Large intestine (tissue), 12 donors: ENCODE measurements at places on chromosomes 5 and 9.
A peak's percentile ranks its signal among the peaks of the same experiment; 100 is the strongest.

DNA sequence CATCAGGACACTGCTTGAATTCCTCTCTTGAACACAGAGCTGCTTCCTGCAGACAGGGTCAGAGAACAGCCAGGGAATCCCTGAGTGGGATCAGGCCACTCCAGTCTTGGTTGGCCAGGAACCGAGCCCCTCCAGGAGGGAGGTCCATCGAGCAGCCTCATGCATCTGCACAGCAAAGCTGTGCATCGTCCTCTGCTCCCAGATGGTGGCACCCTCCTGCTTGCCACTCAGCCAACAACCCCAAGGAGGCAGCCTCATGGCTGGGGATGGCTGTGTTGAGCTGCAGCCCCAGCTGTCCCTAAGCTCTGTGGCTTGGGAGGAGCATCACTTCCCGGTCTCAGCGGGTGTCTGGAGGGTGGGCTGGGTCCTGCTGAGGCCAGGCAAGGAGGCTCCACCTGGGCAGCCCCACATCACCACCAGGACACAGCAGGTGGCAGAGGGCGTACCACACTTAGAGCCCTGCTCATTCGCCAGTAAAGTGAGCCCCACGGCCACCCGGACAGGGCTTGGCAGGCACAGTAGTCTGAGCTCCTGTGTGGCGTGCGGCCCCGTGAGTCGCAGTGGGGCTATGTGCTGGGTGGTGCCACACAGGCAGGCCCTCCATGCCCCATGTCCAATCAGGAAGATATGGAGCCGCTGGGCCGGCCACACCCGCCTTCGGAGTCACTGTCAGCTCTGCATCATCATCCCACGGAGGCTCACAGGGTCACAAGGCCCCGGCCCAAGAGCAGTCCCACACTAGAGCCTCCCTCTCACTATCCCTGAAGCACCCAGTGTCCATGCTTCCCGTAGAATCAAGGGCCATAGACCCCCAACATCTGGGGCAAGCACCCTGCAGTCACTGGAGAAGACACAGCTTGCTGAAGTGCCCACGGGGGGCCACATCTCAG lies 11.9 kb downstream of the LPCAT1 start:
- DNase-seq = no peak

DNA sequence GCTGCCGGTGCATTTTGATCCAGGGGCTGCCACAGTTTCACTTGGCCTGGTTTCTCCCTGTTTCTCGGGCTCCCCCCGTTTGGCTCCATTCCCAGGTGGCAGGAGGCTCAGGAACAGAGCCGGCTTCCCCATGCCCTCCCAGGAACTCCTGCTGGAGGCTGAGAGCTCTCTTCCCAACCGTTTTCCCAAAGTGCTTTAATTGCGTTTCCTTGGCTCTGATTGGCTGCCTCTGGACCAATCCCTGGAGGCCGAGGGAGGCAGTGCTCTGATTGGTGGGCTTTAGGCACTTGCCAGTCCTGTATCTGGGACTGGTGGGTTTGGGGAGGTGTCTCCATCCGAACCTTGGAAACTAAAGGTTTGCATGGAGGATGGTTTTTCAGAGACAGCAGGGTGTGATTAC lies 4.9 kb downstream of the TSPAN17 start:
- no peak for DNase-seq

- DNase-seq = no peak
Measured at GRCh38 chr5:125564317-125564975, 818.0 kb upstream of the ZNF608 start.

GRCh38 chr9:71071633-71072032 lies 49.8 kb downstream of the TRPM3 start:
- DNase-seq = no peak

- DNase-seq = no peak
Measured at GRCh38 chr5:89706731-89707130, 702.8 kb downstream of the CETN3 start.

DNA sequence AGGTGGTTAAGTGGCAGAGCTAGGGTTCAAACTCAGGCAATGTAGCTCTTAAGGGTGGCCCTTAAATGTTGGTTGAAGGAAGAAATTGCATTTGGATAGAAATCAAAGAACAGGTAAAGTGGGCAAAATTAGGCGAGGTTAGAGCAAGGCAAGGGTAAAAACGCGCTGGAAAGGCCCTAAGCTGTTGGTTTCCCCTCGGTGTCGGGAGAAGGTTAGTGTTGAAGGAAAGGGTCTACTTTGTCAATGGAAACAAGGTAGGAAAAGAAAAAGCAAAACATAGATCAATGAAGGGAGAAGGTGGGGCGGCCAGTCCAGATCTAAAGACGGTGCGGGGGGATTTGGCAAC lies 431 bp downstream of the FASTKD3 start:
- DNase-seq = no peak

DNA sequence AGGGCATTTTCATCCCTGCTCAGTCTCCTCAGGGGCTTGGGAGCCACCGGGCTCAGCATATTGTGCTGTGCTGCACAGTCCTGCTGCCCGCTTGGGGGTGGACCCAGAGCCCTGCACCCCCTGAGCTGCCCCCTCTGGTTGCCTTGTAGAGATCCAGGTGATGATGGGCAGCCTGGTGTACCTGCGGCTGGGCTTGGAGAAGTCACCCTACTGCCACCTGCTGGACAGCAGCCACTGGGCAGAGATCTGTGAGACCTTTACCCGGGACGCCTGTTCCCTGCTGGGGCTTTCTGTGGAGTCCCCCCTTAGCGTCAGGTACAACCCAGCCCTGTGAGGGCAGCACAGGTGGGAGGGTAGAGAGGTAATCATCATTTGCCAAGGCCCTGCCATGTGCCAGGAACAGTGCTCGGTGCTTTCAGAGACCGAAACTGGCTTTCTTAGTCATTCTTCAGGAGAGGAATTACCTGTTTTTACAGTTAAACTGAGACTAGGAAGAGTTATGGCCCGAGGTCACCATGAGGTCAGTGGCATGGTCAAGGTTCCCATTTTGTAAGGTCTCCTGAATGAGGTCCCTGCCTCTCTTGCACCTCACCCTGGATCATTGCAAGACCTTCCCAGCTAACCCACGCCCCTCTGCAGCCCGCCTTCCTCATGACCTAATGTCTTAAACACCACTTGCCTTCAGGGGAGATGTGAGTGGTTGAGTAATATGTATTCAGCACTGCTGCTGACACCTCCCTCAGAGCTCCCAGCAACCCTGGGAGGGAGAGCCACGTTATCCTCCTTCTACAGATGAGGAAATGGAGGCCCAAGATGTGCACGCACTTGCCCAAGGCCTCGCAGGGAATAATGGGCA lies 7.5 kb downstream of the NHP2 start:
- DNase-seq = peak; percentile 44

GRCh38 chr5:77210091-77210963 lies at the start of gene PDE8B:
Gene PDE8B (plus strand): TSS chr5:77210680. CDS start chr5:77210926, 246 bp downstream.
- DNase-seq = no peak

DNA sequence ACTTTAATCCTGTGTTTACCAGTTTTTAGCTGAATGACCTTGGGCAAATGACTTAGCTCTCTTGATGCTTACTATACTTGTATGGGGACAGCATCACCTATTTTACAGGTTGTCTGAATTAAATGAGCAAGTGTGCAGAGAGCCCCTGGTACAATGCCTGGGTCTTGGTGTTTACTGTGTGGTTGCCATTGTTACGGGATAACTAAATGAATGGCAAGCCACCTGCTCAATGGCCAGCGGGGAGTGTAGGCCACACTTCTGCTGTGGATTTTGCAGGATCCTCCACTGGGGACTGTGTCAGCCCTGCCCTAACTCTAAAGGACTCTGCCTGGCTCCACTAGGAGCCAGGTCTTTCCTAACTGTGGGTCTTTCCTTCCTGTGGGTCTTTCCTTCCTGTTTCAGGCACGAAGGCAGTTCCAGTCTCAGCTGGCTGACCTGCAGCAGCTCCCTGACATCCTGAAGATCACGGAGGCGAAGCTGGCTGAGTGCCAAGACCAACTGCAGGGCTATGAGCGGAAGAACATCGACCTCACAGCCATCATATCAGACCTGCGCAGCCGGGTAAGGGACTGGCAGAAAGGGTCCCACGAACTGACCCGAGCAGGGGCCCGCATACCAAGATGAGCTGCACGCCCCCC lies 10.3 kb upstream of the GLE1 start:
- peak; percentile 71 for DNase-seq
